ENCODE measurements at places on chromosomes 1 and 21.

GRCh38 chr21:43988506-43989230, 23.4 kb upstream of the TRAPPC10 start:
- DNase-seq: no peak

- no peak for DNase-seq
These were observed 2.7 kb upstream of the FMO1 start for GRCh38 chr1:171245458-171246064.

DNA sequence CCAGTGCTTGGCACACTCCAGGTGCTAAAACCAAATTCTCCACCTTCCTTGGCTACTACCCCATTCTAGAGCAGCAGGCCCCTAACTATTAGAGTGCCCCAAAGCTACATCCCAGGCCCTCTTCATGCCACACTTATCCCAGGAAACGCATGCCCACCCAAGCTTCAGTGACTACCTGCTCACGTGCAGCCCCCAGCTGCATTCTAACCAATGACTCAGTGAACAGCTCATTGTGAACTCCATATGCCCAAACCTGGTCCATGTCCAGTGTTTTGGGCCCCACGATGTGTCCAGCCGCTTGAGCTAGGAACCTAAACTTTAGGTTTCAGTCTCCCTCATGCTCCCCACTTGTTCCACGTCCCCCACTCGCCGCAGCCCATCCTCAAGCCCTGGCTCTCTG, 41.5 kb downstream of the NKAIN1 start:
- no peak for DNase-seq

GRCh38 chr1:7177438-7178146, 392.3 kb downstream of the CAMTA1 start:
- no peak for DNase-seq

DNA sequence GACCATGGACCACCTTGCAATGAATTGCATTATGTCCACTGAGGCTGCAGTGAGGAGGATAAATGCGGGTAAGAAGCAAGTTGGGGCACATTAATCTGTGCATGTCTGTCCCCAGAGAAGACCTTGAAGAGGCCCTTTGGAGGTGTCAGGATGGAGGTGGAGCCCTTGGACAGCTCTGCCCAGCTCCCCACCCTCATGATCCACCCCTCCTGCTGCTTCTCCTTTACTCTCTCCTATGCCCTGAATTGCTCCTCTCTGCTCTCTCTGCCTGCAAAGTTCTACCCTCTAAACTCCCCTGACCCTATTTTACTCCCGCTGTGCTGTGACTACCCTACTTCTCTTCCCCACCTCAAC, 292.4 kb upstream of the USP24 start:
- no peak for DNase-seq

DNA sequence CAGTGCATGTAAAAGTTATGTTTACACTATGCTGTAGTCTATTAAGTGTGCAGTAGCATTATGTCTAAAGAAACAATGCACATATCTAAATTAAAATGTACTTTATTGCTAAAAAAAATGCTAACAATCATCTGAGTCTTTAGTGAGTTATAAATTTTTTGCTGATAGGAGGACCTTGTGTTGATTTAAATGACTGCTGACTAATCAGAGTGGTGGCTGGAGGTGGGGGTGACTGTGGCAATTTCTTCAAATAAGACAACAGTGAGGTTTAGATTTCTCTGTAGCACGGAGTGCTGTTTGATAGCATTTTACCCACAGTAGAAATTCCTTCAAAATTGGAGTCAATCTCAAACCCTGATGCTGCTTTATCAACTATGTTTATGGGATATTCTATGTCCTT, 37.0 kb downstream of the HS2ST1 start:
- no peak for DNase-seq

GRCh38 chr1:55089683-55090082, 50.3 kb downstream of the PCSK9 start:
- DNase-seq: no peak

GRCh38 chr1:56477164-56478111, 101.9 kb downstream of the PLPP3 start:
- DNase-seq: no peak

- no peak for DNase-seq
These were observed 5.4 kb downstream of the HSD11B1 start for GRCh38 chr1:209710093-209710492.

Measured in hematopoietic multipotent progenitor cell (in vitro differentiated cells).